Upper lobe of left lung (tissue), 6 donors: ENCODE measurements at places on chromosomes 4 and X. TPM values are rescaled to one million over a fixed set of nuclear protein-coding genes. Genes with fewer than 3 reads are reported as not detected.

- H3K4me1 ChIP-seq: peaks cover 12% of the 10 kb centered on the region
- peak within 1 kb of the TSS; percentile 4 for H3K4me3 ChIP-seq
- no peak for DNase-seq
- no peak within 1 kb of the TSS for H3K27ac ChIP-seq
Measured at GRCh38 chr4:108762559-108763225, at the start of gene ETNPPL. Gene ETNPPL (minus strand): TSS chr4:108763053. CDS start chr4:108762898, 155 bp downstream.

GRCh38 chr4:83281307-83281706 is 3.3 kb downstream of the COQ2 start:
- no peaks in the 10 kb centered on the region for H3K27me3 ChIP-seq
- no peak overlapping the region for H3K4me3 ChIP-seq
- no peak overlapping the region for H3K27ac ChIP-seq
- no peaks in the 10 kb centered on the region for H3K36me3 ChIP-seq
- no peak for DNase-seq

DNA sequence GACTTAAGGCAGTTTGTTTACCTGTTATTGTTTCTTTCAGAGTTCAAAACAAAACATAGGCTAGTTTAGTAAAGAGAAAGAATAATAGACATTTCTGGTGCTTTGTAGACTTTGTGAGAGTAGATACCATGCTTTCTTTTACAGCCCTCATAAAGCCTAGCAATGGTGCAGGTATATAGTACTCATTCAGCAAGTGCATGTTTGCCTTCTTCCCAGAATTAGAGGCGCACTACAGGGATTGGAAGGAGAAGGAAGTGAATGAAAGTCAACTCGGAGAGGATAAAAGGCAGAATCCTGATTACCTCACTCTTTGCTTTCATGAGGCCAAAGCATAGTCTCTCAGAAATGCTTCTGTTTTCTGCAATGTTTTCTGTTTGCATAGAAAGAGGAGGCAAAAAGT is 43.1 kb upstream of the FHDC1 start:
- H3K27ac ChIP-seq: no peak overlapping the region
- H3K4me3 ChIP-seq: no peak overlapping the region

DNA sequence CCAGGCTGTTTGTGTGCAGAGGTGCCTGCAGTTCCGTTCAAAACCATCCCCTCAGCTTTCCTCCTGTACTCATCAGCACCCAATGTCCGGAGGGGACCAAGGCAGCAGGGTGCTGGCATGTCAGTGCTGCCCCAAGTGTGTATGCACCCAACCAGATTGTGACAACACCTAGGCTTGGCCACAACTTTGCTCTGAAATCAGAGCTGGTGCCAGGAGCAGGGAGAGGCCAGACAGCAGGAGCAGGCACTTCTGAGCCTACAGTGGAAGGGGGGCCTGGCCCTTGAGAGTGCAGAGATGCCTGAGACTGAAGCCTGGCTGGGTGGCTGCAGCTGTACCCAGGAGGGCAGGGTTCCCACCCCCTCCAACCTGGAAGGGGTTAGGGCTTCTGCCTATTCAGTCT is 56.5 kb upstream of the RASGEF1B start:
- no peak for DNase-seq
- H3K4me3 ChIP-seq: no peak overlapping the region
- H3K4me1 ChIP-seq: no peaks in the 10 kb centered on the region
- H3K27me3 ChIP-seq: no peaks in the 10 kb centered on the region
- H3K27ac ChIP-seq: no peak overlapping the region
- H3K36me3 ChIP-seq: no peaks in the 10 kb centered on the region

Gene UBE2K
- total RNA-seq: 22.3 TPM
